ENCODE measurements at places on chromosomes 5 and 9.
A peak's percentile ranks its signal among the peaks of the same experiment; 100 is the strongest.

- DNase-seq: no peak
Measured at GRCh38 chr9:82757924-82758323, 305.0 kb downstream of the RASEF start.

DNA sequence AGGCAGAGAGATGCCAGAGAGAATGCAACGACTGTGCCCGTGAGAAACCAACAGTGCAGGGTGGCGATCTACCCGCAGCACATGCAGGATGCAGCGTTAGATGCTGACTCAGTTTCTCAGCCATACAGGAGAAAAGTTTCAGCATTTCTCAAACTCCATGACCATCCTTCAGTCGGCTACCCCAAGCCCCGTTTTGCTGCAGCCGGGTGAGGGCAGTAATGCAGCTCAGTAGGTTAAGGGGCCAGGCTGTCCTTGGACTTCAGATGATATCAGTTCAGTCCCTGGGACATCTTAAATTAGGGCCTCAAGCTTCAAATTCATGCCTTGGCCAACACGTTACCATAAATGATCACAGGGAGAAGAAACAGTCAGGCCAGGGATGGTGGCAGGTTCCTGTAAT, 125.5 kb downstream of the PALM2AKAP2 start:
- no peak for DNase-seq

DNA sequence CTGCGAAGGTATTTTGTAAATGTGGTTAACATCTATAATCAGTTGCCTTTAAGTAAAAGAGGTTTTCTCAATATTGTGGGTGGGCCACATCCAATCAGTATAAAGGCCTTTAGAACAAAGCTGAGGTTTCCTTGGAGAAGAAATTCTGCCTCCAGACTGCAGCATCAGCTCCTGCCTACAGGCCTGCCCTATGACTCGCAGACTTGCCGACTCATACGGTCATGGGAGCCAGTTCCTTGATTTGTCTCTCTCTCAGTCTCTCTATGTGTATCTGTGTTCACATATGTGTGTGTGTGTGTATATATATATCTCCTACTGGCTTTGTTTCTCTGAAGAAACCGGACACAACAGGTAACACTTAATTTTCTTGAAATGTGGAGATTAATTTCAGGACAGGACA, 45.3 kb downstream of the SLC36A1 start:
- peak; percentile 71 for DNase-seq

DNA sequence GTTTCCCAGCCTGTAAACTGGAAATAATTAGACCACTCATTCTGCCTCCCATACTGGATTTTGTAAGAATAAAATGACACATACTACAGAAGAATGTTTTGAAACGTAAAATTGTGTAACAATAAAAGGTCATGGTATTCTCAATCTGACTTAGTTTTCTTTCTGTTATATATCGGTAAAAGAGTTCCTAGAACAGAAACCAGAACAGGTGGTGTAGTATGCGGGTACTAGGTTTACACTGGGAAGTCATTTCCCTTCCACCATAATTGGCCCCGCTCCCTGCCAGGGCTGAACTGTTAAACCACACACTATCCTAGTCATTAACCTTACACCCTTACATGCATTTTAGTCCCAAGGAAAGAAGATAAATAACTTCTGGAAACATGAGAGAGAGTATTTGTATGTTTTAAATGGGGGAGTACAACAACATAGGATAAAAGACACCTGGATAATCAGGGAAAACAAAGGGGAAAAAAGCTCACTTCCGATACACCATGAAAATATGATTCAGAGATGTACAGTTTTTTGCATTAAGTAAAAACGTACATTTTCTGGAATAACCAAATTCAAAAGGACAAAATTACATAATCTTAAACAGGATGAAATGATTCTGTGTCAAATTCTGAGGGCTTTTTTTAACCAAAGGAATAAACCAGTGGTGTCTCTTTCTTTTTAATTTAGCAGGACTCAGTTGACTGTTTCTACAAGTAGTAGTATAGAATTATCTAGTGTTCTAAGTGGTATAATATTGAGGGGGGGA, 199.7 kb downstream of the GLIS3 start:
- peak; percentile 45 for DNase-seq

GRCh38 chr5:141409598-141410306, 1.9 kb downstream of the PCDHGB6 start:
- no peak for DNase-seq
